ENCODE measurements at places on chromosomes 1 and 21.

- no peak for DNase-seq
Observed at GRCh38 chr21:44996501-44996921, 56.7 kb downstream of the SLX9 start.

DNA sequence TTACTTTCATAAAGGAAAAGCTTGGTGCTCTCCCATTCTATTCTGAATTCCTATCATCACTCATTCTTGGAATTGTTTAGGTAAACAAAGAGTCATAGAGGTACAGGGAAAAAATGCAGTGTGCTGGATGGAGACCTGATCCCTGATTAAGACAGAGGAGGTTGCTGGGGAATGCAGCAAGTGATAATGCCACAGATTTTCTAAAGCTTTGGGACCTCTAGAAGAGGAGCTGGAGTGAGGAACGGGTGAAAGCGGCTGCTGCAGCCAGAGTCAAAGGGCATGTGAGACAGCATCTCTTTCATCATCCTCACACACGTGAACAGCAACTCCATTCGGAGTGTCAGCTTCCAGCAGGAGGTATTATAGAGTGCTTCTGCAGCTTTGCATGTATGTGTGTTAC is 54.9 kb upstream of the DIPK1A start:
- DNase-seq, result no peak

DNA sequence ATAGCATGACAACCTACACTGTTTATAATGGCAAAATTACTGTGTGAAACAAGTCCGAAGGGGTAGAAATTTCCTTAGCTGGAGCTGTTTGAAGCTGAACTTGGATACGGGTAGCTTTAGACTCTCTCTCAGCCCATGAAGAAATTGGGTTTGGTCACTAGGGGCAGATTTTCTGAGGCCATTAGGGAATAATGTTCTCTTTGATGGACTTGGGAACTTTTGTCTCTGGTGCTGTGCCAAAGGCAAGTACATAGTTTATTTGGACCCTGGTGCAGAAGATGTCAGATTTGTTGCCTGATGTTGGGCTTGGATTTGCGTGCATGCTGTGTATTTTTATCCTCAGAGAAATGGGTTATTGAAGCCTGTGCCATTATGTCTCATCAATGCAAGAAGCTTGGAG is 109.6 kb downstream of the VPS13D start:
- DNase-seq, result no peak

DNA sequence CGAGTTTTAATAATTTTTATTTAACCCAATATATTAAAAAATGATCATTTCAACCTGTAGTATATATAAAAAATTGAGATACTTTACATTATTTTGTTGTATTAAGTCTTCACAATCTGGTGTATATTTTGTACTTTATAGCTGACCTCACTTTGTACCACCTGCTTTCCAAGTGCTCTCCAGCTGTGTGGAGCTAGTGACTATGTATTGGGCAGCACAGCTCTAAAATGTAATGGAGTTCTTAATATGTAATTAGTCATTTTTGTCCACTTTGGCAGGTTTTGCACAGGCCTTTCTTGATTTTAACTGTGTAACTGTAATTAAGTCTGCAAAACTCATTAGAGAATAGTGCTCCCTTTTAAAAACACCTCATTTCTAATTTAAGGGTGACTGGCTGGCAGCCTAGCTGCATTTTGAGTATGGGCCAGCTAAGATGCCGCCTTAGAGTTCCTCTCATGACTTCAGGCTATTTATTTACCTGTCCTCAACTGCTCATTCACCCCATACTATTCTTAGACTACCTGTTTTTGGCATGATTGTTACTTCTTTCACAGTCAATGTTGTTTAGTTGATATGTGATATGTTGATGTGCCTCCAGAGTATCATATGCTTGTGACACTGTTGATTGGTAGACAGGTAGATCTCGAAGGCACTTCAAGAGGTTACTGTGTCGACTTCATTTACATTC is 43.2 kb downstream of the ZYG11B start:
- no peak for DNase-seq

DNA sequence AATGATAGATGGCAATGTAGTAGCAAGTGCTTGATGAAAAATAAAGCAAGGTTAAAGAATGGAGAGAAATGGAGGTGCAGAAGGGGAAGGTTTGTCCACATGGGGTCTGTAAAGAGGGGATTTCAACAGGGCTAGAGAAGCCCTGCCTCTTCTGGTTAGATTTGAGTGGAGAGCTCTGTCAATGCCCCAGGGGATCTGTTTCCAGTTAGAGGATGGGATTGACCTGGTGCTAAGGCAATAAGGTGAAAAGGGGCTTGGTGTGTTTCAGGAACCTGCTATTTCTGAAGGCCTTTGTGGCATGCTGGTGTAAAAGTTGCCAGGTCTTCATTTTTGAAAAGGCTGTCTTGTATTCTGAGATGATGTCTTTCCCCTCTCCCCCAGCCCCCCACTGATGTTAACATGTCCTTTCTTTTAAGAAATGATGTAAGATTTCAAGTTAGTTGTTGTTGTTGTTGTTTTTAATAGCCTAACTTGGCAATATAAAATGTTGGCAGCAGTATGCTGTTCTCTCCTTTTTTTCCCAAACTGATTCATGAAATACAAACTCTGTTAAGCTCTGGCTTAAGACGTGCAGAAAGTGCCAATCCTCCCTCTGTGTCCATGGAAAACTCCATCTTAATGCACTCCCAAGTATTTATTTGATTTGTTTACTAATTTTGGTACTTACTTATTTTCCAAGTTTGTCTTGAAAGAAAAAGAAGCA is 370.3 kb upstream of the ADGRL2 start:
- DNase-seq, result no peak

DNA sequence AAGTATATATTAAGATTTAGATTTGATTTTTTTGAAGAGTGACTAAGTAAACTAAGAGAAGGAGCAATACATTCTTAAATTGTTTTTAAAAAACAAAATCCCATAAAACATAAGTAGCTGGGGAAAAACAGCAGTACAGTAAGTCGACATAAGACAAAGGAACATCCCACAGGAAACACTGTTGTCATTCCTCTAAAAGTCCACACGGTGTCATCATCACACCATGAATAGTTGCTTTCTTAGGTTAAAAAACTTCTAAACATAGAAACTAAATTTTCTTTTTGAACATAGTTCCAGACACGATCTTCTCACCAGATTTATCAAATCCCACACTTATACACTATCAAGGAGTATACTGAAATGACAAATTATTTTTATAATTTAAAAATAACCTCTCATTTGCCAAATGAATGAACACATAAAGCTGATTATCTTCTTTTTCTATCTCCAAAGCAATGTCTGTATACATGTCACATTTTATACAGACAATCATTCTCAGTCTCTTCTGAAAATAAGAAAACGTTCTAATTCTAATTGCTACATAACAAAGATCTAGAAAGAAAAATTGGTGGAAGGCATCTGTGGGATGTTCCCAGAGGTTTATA is 15.8 kb downstream of the ODF2L start:
- DNase-seq, result no peak

- no peak for DNase-seq
Observed at GRCh38 chr1:162709132-162709860, 77.0 kb downstream of the DDR2 start.

DNA sequence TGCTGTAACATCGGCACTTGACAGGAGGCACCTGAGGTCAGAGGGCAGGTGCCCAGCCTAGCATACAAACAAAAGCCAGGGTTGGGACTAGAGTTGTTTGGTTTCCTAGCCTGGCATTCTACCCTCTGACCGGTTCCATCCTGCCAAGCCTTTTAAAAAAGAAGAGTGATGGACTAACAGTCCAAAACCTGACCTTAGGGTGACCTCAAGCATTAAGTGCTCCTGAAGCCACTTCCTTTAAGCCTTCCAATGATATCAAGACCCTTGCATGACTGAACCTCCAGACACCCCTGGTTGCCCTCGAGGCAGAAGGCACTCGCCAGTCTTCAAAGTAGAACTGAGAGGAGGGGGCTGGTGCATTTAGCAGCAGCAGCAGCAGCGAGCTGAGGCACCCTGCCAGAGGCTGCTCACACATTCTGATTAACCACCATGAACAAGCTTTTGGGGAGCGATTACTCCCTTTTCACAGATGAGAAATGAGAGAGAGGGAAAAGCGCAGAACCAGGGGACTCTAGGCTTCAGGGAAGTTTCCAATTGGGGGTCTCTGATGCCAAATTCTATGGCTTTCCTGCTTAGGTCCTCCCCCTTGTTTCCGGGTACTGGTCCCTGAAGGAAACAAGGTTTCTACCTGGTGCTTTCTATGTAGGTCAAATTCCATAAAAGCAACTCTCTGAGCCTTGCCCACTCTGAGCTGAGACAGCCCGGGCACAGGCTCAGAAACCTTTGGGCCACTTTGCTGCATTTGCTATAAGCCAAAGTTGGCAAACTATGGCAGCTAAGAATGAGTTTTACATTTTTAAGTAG is 9.2 kb downstream of the SLC2A1 start:
- no peak for DNase-seq

GRCh38 chr21:26888931-26889330 is 43.7 kb upstream of the ADAMTS1 start:
- DNase-seq, result no peak

GRCh38 chr21:19853709-19854575 is 1144.3 kb upstream of the NCAM2 start:
- no peak for DNase-seq

DNA sequence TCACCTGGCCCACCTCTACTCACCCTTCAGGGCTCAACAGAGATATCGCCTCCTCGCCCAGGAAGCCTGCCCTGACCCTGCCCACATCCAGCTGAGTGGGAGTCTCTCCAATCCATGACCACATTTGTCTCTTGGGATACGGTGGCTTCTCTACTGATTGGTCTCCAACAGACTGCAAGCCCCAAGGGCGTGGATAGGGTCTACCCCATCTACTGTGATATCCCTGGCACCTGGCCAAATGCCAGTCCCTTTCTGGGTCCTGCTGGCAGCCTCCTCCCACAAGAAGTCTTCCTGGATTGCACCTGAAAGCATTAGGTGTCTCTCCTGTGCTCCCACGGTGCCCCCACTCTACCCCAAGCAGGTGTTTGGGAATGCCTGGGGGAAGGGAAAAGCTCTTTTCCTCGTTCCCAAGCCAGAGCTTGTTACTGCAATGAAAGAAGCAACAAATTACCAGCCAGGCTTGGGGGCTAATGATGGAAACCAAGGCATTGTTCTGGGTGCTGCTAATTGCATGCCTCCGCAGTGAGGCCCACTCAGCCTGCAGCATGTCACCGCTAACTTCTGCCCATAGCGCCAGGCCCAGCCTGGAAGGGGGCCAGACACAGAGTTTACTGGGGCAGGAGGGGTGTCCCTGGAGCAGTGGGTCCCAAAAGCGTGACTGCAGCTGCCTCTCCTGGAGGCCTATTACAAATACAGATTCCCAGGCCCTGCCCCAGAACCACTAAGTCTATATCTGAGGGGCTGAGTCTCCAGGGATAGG is 90.7 kb upstream of the IFFO2 start:
- DNase-seq, result no peak

- DNase-seq, result no peak
Observed at GRCh38 chr1:106534612-106535011, 521.9 kb upstream of the PRMT6 start.

GRCh38 chr1:20187813-20188454 is 1.6 kb upstream of the PLA2G2C start:
- DNase-seq, result no peak

DNA sequence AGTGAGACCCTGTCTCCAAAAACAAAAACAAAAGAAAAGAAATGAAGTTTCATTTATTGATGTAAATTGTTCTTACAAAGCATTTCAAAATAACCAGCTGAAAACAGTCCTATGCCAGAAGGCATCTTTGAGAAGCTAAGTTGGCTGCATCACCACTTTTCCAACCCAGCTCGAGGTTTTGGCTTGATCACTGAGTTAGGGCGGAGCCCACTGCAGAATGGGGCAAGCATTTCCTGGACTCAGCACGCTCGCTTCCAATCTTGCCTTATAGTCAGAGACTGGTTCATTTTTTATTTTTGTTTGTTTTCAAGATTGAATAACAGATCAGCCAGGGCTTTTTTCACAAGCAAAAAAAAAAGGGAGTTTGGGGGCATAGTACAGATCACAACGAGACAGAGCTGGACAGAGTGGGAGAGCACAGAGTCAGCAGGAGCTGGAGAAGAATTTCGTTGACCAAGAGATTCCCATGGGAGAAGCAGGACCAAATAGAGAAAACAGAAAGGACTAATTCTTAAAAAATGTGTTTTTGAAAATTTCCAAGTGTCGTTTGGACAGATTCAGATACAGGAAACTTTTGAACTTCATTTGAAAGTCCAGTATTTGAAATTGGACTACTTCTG is 23.5 kb upstream of the COL6A1 start:
- DNase-seq, result no peak

- DNase-seq, result no peak
Observed at GRCh38 chr1:10667861-10668761, 128.3 kb downstream of the CASZ1 start.

DNA sequence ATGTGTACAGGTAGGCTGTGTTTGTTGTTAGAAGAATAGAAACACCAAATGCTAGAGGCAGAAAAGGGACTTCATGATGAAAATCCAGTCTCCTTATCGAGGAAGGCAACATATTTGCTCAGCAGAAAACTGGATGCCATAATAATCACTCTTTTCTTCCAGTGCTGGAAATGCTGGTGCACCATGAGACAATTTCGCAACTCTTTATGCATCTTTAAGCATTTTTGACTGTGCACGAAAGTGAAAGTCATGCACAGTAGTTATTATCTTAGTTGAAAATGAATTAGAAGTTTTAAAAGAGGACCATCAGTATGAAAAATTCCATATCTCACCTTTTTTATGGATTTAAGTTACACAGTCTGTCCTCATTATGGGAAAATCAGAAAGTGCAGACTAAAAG is 29.1 kb downstream of the SMYD2 start:
- no peak for DNase-seq

GRCh38 chr1:112320058-112320457 is 76.0 kb upstream of the CTTNBP2NL start:
- DNase-seq, result no peak

DNA sequence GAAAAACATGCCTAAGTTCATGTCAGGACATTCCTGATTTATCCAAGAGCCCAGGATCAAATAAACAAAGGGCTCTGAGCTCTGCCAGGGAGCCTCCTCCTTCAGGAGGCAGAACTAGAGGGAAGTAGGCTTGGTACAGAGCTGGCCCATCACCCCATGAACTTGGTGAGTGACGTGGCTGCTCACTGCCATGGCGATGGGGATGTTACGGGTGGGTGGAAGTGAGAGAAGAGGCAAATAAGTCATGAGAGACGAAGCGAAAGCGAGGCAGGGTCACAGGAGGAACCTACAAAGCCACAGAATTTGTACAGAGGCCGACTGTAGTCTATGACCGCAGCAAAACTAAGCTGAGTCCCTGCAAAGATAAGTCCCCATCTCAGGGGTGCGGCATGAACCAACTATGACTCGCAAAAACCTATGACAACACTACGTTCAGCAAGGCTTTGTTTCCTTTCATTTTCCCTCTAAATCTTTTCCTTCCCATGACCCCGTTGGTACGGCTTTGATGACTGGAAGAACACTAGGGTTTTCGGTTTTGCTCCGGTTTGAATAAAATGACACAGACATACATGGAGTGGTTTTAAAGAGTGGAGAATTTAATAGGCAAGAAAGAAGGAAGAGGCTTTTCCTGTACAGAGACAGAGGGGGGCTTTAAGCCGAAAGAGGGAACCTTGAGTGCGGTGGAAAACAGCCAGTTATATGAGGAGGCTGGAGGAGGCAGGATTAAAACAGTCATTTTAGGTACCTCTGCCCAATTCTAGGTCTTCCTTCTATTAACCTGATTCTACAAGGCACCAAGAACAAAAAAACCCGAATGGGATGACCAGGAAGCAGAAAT is 74.1 kb downstream of the CD46 start:
- peak; percentile 70 for DNase-seq

- DNase-seq, result peak; percentile 69
Observed at GRCh38 chr1:110554871-110555801, 36.2 kb upstream of the KCNA10 start.

Data from head of caudate nucleus (tissue), 42 donors.